Amygdala (tissue), 56 donors: ENCODE measurements at places on chromosomes 4 and X.

- DNase-seq, result no peak
Measured at GRCh38 chr4:11970754-11971153, 542.1 kb upstream of the HS3ST1 start.

GRCh38 chrX:53262918-53263394 lies 18.4 kb downstream of the IQSEC2 start:
- no peak for DNase-seq

GRCh38 chr4:41524425-41524824 lies 13.5 kb upstream of the LIMCH1 start:
- no peak for DNase-seq

DNA sequence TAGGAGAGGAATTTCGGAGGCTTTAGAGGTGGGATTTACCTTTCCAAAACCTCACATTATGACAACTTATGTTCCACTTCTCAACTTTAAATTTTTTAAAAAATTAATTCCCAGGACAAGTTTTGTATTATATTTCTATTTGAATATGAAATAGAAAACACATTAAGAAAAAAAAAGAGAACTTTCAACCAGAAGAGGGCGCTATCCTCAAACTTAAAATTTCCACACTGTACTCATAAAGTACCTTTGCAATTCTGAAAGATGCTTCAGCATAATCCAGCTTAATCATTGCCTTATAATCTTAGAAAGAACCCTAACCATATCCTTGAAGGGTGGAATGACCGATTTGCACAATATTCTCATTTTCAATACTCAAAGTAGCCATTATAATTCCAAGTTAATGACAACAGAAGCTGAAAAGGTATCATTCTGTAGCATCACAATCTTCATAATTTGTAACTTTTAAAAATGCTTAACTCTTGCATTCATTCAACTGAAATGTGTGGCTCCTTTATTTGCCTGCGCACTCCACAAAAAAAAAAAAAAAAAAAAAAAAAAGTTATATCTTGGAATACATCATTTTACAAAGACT lies 158.0 kb downstream of the KCNIP4 start:
- DNase-seq, result no peak

DNA sequence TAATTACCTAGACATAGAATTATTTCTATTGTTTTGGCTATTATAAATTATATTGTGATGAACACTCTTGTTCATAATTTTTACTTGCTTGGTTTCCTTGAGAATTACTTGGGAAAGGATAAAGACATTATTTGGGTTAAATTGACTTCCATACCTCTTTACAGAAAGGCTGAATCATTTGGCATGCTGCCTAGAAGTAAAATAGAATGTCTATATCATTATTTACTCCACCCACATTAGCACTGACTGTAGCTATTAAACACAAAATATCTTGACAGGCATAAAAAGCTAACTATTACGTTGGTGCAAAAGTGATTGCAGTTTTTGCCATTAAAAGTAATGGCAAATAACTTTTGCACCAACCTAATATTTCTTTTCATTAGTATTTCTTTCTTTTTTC lies 29.7 kb upstream of the ADH6 start:
- DNase-seq, result no peak

DNA sequence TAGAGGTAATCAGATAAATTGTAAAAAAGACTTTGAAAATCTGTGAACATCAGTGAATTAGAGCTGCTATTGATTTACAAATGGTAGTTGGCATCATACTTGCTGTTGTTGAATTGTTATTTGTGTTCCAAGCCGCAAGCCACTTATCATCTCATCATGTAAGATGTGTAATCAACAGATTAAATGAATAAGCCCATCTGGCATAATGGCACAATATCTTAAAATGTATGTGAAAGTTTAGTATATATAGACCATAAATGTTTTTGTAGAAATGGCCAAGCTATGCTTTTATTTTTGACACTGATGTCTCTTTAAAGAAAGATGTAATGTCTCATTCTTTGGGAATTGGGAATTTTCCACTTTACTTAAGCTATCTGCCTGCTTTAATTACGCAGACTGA lies 682.6 kb upstream of the GNPDA2 start:
- no peak for DNase-seq

DNA sequence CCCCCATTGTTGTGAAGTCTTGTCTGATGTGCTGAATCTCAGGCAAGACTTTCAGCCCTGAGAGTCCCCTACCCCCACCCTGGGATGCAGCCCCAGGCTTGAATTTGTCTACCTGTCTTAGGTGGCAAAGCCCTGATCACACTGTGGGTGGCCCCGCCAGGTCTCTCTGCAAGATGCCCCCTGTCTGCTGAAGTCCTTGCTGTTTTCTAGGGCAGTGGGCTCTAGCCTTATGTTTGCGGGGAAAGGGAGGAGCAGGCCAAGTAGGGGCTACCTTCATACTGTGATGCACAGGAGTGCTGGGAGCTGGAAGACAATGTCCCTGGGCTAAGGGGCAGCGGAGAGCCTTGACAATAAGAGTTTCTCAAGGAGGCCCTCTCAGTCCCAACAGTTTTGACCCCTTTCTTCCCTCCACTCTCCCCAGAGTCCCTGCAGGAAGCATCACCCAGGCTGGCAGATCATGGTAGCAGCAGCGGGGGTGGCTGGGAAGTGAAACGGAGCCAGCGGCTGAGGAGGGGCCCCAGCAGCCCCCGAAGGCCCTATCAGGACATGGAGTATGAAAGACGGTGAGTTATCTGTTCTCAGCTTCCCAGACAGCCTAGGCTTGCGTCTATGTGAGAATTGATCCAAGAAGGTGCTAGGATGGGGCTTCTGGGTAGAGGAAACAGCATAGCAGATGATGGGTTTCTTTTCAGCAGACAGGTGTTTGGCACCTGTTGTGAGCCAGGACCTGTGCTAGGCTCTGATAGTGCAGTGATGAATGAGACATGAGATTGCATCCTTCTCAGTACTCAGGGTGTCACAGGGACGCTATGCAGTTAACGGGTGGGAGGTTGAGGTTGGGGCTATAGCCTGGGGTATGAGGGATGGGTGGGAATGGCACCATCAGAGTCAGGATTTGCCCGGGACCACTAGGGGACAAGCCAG lies 2.2 kb downstream of the RBM10 start:
- DNase-seq, result no peak

DNA sequence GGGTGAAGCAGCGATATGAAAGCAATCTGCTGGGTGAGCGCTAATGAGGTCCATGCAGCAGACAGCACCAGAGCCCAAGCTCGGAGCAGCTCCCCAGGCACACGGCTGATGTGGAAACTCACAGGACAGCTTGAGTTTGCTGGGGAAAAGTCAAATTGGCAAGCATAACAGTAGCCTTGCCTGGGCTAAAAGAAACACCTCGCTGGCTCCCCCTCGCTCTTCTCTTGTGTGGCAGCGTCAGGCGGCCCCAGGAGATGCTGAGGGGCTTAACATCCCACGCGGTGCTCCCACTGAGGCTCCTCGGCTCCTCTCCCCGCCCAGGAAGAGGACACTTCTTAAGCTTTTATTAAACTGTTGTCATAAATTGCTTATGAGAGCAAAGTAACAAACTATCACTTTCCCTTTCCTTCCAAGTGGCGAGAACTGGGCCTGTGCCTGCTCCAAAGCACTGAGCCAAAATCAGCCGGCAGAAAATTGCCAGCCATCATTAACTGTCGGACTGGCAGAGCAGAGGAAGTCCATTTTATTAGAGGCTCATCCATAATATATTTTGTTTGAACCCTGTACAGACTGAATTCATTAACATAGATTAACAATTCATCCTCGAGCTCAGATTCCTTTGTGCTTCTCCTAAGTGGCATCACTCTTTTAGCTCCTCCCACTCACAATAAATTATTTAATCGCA lies 111.4 kb downstream of the TSPAN5 start:
- no peak for DNase-seq

DNA sequence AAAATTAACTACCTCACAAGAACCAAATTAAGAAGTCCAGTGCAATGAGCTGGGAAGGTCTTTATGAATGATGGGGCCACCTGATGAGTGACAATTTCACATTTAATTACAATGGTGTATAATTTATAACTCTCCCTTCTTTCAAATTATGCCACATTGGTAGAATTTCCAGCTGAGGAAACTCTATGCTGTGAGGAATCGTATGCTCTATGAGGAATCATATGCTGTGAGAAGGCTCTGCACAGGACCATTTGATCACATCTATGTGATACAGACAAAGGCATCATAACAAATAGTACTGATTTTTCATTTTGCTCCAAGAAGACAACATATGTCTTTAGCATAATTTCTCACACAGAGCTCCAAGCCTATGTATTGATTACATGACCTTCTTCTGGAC lies 69.3 kb downstream of the PDHA2 start:
- no peak for DNase-seq

DNA sequence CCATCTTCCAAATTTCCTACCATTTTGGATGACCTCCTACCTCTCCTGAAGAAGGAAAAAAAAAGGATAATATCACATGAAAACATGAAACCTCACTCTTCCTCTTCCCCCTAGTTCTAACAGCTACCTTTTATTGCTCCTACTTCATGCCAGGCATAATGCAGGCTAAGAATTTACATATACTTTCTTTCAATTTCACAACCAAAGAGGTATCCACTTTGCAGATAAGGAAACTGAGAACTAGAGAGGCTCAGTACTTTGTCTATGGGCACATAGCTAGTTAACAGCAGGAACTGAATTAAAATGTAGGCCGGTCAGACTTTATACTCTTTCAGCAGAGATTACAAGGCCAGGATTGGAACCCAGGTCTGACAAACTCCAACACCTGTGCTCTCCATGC lies 34.4 kb upstream of the BEND2 start:
- DNase-seq, result no peak

DNA sequence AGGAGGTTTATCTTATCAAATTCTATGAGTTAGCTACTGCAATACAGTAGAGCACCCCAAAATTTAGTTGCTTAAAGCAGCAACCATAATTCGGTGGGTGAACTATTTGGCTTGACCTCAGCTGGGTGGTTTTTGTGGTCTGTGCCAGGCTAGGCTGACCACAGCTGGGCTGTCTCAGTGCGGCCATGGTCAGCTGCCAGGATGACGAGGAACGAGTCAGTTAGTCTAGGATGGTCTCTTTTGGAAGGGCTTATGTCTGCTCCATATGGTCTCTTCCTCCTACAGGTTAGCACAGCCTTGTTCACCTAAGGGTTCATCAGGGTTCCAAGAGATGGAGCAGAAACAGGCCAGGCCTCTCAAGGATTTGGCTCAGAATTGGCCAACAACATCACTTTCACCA lies 210.4 kb downstream of the PALLD start:
- no peak for DNase-seq

- no peak for DNase-seq
Measured at GRCh38 chr4:141102367-141102766, 30.9 kb downstream of the RNF150 start.

- no peak for DNase-seq
Measured at GRCh38 chr4:154722262-154722661, 21.5 kb upstream of the LRAT start.

DNA sequence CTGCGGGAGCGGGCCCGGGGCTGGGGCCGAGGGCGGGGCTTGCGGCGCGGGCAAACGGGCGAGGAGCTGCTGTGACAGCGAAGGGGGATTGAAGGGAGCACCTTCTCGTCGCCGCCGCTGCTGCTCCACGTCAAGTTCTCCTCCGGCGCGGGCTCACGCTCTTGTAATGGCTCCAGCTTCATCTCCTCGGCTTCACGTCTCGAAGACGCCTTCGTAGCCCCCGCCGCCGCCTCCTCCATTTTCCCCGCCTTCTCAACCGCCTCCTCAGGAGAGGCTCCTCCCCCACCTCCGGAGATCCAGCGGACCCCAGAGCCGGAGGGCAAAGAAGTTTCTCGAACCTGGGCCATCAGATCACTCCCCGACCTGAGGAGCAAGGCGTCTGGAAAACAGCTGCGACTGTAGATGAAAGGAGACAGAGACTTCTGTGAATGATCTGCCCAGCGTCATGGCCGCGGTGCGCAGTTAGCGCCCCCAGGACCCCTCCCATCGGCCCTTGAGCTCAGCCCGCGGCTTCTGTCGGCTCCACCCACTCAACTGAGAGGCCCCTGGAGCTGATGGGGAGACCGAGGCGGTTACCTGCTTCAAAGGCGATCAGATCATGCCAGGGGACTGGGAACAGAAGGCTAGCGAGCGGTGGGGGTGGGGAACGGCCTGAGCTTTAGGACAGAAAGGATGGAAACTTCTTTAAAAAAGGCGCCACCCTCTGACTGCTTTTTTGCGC lies 895 bp downstream of the USP51 start:
- DNase-seq, result peak; percentile 71

- DNase-seq, result no peak
Measured at GRCh38 chr4:29046186-29046585, 1674.0 kb upstream of the PCDH7 start.

- no peak for DNase-seq
Measured at GRCh38 chr4:82517043-82517442, 44.7 kb downstream of the TMEM150C start.

DNA sequence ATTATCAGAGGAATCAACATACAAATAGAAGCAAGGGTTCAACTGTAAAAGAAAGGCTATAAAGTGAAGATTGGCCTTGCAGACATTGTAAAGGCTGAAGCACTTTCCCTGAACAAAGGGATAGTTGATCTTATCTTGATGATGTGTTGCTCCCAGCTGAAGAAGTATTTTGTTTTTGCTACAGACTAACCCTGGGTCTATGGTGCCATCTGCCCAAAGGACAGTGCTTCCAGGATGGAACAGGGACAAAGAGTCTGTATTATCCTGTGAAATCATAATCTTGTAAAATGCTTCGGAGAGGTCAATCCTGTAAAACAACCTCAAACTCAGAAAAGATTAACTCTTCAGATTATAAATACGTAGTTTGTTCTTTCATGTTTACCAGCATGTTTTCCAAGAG lies 251.7 kb upstream of the ANKRD50 start:
- no peak for DNase-seq

GRCh38 chr4:138673053-138673452 lies 342.5 kb upstream of the NOCT start:
- no peak for DNase-seq
